ENCODE measurements at places on chromosomes 16 and 17. TPM values are rescaled to one million over a fixed set of nuclear protein-coding genes. Genes with fewer than 3 reads are reported as not detected.

GDPD3 gene
- polyA plus RNA-seq, result not detected

NPIPB6 gene
- polyA plus RNA-seq, result 0.29 TPM

CHST5 gene
- polyA plus RNA-seq, result not detected

KRTAP1-4 gene
- polyA plus RNA-seq, result not detected

DHRS7C gene
- not detected for polyA plus RNA-seq

TXNL4B gene
- 15.3 TPM for polyA plus RNA-seq

CCDC78 gene
- 0.74 TPM for polyA plus RNA-seq

C1QTNF8 gene
- not detected for polyA plus RNA-seq

PLEKHM1 gene
- polyA plus RNA-seq, result 15.8 TPM

KRT32 gene
- not detected for polyA plus RNA-seq

CDT1 gene
- polyA plus RNA-seq, result 0.20 TPM

DNAAF1 gene
- not detected for polyA plus RNA-seq

CASKIN1 gene
- not detected for polyA plus RNA-seq

CA7 gene
- not detected for polyA plus RNA-seq

TEX19 gene
- 0.36 TPM for polyA plus RNA-seq

RNF43 gene
- 0.15 TPM for polyA plus RNA-seq

KRT31 gene
- not detected for polyA plus RNA-seq

PPP4C gene
- 187 TPM for polyA plus RNA-seq

CCL2 gene
- not detected for polyA plus RNA-seq

IRF8 gene
- 718 TPM for polyA plus RNA-seq

KRTAP4-3 gene
- polyA plus RNA-seq, result not detected

MMP15 gene
- not detected for polyA plus RNA-seq

FBXL16 gene
- polyA plus RNA-seq, result 4.4 TPM

ZFHX3 gene
- polyA plus RNA-seq, result 1.6 TPM

LITAFD gene
- not detected for polyA plus RNA-seq

SLC47A2 gene
- 0.15 TPM for polyA plus RNA-seq

SCN4A gene
- 0.10 TPM for polyA plus RNA-seq

PRM3 gene
- not detected for polyA plus RNA-seq

KRTAP1-1 gene
- not detected for polyA plus RNA-seq

ALOX12B gene
- polyA plus RNA-seq, result 0.41 TPM

RCVRN gene
- polyA plus RNA-seq, result not detected

YBX2 gene
- not detected for polyA plus RNA-seq

CTRB1 gene
- not detected for polyA plus RNA-seq

GAS7 gene
- 1.7 TPM for polyA plus RNA-seq

CMC2 gene
- polyA plus RNA-seq, result 89.9 TPM

PFN1 gene
- 1,903 TPM for polyA plus RNA-seq

HS3ST4 gene
- not detected for polyA plus RNA-seq

MRM3 gene
- polyA plus RNA-seq, result 32.2 TPM

NDUFAF8 gene
- polyA plus RNA-seq, result 91.8 TPM

KRT33A gene
- polyA plus RNA-seq, result not detected

ZNF200 gene
- polyA plus RNA-seq, result 8.3 TPM

BRIP1 gene
- 2.7 TPM for polyA plus RNA-seq

P3H4 gene
- polyA plus RNA-seq, result 1.5 TPM

CSF3 gene
- not detected for polyA plus RNA-seq
